Cardiac muscle cell (in vitro differentiated cells and primary cell): ENCODE measurements at places on chromosomes 7 and 10.

GRCh38 chr7:99140813-99141212, 3.1 kb downstream of the SMURF1 start:
- no peak for DNase-seq
- H3K4me1 ChIP-seq = peaks cover 23% of the 10 kb centered on the region
- H3K27ac ChIP-seq = peak overlapping the region; percentile 88
- no peaks in the 10 kb centered on the region for H3K27me3 ChIP-seq
- H3K4me3 ChIP-seq = no peak overlapping the region

GRCh38 chr10:64558094-64558835, 1037.1 kb downstream of the REEP3 start:
- no peak overlapping the region for H3K27ac ChIP-seq
- no peaks in the 10 kb centered on the region for H3K27me3 ChIP-seq
- no peak for DNase-seq
- no peaks in the 10 kb centered on the region for H3K4me1 ChIP-seq

DNA sequence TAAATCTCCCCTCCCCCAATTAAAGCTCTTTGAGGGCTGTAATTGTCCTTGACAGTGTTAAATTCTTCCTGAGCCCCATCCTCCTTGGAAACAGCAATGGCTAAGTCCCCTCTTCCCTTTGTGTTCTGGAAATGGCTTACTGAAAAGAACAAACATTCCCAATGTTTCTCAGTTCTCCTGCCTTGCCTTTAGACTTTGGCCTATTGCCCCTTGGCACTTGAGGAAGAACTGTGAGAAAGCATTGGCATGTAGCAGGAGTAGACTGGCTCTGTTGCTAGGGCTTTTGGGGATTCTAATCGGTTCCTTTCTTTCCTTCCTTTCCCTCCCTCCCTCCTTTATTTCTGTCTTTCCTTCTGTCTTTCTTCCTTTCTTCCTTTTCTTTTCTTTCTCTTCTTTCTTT, 463.3 kb upstream of the PODXL start:
- H3K27ac ChIP-seq = no peak overlapping the region
- no peak for DNase-seq
- H3K27me3 ChIP-seq = no peaks in the 10 kb centered on the region
- H3K4me3 ChIP-seq = no peak overlapping the region
- peaks cover 15% of the 10 kb centered on the region for H3K4me1 ChIP-seq
- no peaks in the 10 kb centered on the region for H3K36me3 ChIP-seq

- no peaks in the 10 kb centered on the region for H3K36me3 ChIP-seq
- no peak overlapping the region for H3K4me3 ChIP-seq
- no peak overlapping the region for H3K27ac ChIP-seq
- H3K27me3 ChIP-seq = no peaks in the 10 kb centered on the region
- no peak for DNase-seq
Observed at GRCh38 chr10:105024184-105024583, 383.1 kb downstream of the SORCS3 start.

DNA sequence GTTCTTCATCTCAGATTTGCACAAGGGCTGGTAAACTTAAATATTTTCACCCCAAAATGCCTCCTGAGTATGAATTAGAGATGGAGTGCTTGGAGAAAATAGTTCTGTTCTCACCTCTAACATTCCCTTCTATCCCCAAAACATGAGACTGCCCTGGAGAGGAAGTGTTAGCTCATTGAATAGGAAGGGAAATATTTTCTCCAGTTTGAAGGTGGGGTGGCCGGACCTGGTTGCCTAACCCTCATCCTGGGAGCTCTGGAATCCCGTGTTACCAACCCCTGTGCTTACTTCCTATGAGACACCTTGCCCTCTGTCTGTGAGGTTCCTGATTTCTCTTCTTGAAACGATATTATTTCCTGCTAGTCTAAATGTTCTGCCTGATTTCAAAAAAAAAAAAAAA, 779 bp downstream of the IFIT2 start:
- no peaks in the 10 kb centered on the region for H3K27me3 ChIP-seq
- H3K27ac ChIP-seq = no peak overlapping the region
- H3K36me3 ChIP-seq = no peaks in the 10 kb centered on the region
- H3K4me3 ChIP-seq = no peak overlapping the region
- H3K4me1 ChIP-seq = no peaks in the 10 kb centered on the region

DNA sequence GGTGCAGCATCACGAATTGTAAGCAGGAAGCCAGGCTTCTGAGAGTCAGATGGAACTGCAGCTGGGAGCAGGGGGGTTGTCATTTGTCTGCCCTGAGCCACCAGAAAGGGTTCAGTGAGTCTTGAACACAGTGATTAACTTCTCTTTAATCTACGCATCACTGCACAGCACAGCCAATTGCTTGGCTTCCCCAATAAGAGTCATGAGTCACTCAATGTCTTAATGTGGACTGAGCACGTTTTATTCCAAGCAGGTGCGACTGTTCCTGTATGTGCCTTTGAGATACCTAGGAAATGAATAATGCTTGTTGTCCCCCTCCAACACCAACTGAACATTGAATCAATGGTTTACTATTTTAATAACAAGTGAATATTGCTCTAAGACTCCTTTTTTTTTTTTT, 26.0 kb upstream of the PLEKHA1 start:
- no peak for DNase-seq
- no peak overlapping the region for H3K27ac ChIP-seq
- no peaks in the 10 kb centered on the region for H3K27me3 ChIP-seq
- H3K4me3 ChIP-seq = no peak overlapping the region

- no peak for DNase-seq
- no peak overlapping the region for H3K27ac ChIP-seq
- peaks cover 8% of the 10 kb centered on the region for H3K4me1 ChIP-seq
- no peak overlapping the region for H3K4me3 ChIP-seq
- H3K36me3 ChIP-seq = no peaks in the 10 kb centered on the region
Observed at GRCh38 chr7:144784943-144785342, 50.9 kb downstream of the TPK1 start.

DNA sequence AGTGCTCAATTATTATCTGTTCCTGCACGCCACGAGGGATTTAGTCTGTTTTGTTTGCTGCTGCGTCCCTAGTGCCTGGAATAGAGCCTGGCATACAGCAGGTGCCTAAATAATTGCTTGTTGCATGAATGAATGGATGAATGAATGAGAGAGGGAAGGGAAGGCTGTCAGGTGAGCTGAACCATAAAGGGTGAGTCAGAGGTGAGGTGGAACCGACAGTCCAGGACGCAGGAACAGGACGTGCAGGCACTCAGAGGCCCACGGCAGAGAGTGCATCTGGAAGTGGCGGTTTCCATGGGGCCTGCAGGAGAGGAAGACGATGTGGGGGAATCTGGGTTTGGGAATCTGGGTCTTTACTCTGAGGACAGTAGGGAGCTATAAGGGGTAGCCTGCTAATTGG, 17.7 kb upstream of the PPIF start:
- H3K27ac ChIP-seq = no peak overlapping the region
- H3K36me3 ChIP-seq = no peaks in the 10 kb centered on the region
- no peaks in the 10 kb centered on the region for H3K27me3 ChIP-seq
- DNase-seq = no peak
- H3K4me1 ChIP-seq = no peaks in the 10 kb centered on the region
- no peak overlapping the region for H3K4me3 ChIP-seq

GRCh38 chr10:521261-522250, 167.9 kb downstream of the DIP2C start:
- H3K27me3 ChIP-seq = no peaks in the 10 kb centered on the region
- no peaks in the 10 kb centered on the region for H3K4me1 ChIP-seq
- DNase-seq = no peak
- H3K4me3 ChIP-seq = no peak overlapping the region
- no peaks in the 10 kb centered on the region for H3K36me3 ChIP-seq

DNA sequence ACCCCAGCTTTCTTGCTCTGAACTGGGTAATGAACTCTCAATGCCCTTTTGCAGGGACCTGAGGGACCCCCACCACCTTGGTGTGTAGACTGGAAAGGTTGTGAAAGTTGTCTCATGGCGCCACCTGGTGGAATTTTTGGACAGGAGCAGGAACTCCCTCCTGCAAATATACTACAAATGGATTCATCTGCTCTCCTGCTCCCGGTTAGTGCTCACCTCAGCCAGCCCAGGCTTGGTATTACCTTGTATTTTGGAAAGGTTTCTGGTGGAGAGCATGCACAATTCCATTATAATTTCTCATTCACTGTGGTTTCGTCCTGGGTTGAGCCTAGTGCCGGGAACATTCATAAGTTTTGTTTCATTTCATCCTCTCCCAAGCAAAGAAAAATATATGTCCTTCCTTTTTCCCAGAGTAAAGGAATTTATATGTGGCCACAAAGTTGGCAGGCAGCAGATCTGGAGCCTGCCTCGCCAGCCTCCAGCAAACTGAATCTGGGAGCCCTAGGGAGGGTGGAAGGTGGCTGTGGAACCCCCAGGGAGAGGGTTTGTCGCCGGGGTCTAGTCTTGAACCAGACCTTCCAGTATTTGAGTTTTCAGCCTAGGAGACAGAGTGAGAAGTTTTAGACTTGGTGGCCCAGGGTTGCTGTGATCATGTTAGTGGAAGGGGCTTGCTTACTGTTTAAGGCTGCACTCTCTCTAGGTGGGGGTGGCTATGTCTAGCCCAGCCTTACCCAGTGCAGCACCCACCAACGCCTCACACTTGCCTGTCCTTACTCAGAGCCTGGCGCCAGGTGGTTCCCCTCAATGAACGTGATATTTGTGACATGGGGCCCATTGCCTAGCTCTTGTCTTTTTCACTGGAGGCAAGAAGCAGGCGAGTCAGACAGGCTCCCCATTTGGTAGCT, 9.5 kb downstream of the FAM241B start:
- no peak overlapping the region for H3K4me3 ChIP-seq
- no peaks in the 10 kb centered on the region for H3K27me3 ChIP-seq
- H3K36me3 ChIP-seq = no peaks in the 10 kb centered on the region
- H3K4me1 ChIP-seq = no peaks in the 10 kb centered on the region
- no peak overlapping the region for H3K27ac ChIP-seq
- peak; percentile 72 for DNase-seq

DNA sequence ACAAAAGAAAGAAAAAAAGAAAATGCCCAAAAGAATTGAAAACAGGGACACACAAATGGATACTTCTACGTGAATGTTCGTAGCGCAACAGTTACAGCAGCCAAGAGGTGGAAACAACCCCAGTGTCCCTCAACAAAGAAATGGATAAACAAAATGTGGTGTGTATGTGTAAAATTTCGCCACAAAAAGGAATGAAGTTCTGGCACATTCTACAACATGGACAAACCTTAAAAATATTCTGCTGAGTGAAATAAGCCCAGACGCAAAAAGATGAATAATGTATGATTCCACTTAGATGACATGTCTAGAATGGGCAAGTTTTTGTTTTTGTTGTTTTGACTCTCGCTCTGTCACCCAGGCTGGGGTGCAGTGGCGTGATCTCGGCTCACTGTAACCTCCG, 10.9 kb downstream of the UCMA start:
- DNase-seq = no peak
- H3K4me3 ChIP-seq = no peak overlapping the region
- no peaks in the 10 kb centered on the region for H3K27me3 ChIP-seq
- no peak overlapping the region for H3K27ac ChIP-seq
- no peaks in the 10 kb centered on the region for H3K4me1 ChIP-seq

- H3K27ac ChIP-seq = peak overlapping the region; percentile 100
- H3K4me1 ChIP-seq = peaks cover 31% of the 10 kb centered on the region
- DNase-seq = no peak
- no peaks in the 10 kb centered on the region for H3K27me3 ChIP-seq
Observed at GRCh38 chr10:75209086-75209920, 1.3 kb upstream of the VDAC2 start.

- H3K27ac ChIP-seq = no peak overlapping the region
- H3K4me1 ChIP-seq = no peaks in the 10 kb centered on the region
- DNase-seq = no peak
Observed at GRCh38 chr7:95322854-95323253, 1.5 kb downstream of the PON1 start.

DNA sequence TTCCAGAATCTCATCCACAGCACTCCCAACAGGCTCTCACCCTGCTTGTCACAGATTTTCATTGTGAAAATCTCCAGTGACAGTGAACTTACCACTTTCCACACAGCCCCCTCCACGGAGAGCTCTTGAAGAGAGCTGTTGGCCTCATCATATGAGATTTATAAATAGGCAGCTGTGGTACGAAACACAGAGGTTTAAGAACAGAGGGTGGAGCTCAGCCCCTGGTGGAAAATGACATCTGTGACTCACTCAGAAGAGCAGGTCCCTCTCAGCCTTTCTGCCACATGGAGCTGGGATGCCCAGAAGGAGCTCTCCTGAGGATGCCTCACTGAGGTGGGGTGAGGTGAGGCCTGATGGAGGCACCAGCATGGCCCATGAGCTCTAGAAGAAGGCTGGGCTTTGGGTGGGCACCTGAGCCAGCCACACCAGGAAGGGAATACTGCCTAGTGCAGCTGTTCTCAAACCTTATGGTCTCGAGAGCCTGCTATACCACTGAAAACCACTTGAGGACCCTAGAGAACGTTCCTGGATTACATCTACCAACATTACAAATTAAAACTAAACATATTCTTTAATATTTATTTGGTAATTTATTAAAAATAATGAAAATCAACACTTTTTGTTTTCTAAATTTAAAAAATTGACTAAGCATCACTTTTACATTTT, 25.8 kb upstream of the EEPD1 start:
- peaks cover 5% of the 10 kb centered on the region for H3K4me1 ChIP-seq
- no peak overlapping the region for H3K27ac ChIP-seq
- H3K4me3 ChIP-seq = no peak overlapping the region

DNA sequence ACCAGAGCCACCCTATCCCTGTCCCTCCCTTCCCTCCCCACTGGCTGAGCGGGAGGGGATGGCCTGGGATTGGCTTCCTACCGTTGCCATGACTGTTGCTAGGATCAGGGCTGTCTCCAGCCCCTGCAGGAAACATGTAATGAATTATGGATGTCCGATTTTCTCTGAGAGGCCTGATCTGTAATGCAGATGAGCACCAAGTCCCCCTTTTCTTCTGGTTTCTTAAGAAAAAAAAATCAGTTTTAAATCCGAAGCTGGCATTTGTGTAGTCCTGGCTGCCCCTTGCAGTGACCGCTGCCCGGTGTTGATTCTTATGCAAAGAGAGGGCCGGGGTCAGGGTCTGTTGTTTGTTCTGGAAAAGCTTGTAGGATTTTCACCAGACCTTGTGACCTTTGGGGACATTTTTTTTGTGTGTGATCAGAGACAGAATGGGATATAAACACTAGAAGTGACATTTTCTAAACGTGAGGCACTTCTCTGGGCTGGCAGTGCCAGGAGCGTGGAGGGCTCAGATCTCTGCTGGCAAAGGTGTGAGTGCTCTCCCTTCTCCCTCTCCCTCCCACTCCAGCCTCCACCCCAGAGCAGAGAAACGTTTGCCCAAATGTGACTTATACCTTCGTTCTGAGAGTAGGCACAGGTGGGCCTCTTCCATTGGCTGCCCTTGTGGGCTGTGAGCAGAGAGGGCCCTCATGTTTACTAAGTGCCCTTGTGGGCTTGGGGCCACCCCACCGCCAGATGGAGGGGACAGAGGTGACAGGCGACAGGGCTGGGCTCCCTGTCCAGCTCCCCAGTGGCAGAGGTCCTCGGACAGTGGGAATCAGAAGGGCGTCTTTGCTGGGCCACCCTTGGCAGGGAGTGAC, 127.5 kb downstream of the DNAJB6 start:
- no peak overlapping the region for H3K27ac ChIP-seq
- no peak overlapping the region for H3K4me3 ChIP-seq
- no peak for DNase-seq
- H3K4me1 ChIP-seq = no peaks in the 10 kb centered on the region
